ENCODE measurements at places on chromosomes 16 and 17.

DNA sequence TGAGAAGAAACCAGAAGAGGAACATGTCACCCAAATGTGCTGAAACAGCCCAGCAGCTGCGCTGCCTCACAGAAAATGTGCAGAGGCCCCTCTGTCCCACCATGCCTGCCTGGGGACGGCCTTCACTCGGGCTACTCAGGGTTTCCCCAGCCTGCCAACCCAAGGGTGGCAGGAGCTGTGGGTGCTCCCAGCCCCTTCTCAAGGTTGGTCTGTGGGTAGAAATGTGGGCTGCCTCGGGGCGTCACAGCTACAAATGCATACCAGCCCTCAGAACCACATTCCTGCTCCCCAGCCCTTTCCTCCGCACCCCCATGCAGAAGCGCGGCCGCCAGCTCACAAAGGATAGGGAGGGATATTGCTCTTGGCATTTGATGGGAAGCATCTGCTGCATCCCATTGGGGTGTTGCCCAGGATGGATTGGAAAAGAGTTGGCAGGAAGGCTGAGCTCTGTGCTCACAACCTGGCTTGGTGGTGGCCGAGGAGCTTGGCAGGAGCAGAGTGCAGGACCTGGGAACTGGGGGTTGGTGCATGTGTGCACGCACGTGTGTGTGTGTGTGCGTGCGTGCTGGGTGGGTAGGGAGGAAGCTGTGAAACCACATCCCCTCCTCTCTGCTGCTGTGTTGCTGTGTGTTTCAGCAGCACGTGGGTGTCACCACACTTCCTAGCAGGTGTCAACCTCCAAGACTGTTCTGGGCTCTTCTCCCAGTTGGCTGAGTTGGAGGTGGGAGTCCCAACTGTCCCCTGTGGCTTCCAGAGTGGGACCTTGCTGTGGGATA lies 304.4 kb downstream of the SEC14L1 start:
- peak; percentile 84 for DNase-seq

DNA sequence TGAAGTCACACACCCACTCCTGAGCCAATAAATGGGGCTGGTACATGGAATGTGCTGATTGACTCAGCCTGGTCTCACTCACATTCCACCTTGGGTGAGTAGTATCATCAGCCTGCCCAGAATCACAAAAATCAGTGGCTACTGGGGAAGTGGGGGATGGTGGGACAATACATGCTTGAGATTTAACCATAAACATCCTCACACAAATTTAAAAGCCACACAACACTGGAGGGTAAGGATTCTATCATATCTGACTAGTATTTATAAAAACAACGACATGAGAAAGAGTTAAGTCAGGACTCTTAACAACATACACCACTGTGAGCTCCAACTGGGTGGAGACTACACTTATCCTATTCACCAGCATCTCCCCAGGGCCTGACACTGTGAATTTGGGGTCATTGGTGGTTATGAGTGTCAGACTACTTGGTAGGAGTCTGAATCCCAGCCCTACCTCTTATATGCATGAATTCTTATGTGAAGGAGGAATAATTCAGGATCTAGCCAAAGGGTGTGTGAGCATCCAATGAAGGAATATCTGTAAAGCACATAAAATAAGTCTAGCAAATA lies 26.0 kb upstream of the IRX6 start:
- DNase-seq, result no peak

GRCh38 chr16:51638339-51639135 lies 487.5 kb upstream of the SALL1 start:
- no peak for DNase-seq

- no peak for DNase-seq
Observed at GRCh38 chr17:39777534-39778365, 40.0 kb downstream of the GRB7 start.

GRCh38 chr17:39205112-39205526 lies 5.0 kb downstream of the RPL19 start:
- no peak for DNase-seq

GRCh38 chr17:59219992-59220327 lies 351 bp upstream of the GDPD1 start:
- no peak for DNase-seq

- DNase-seq, result peak; percentile 61
Observed at GRCh38 chr17:75848523-75849278, 4.5 kb upstream of the UNC13D start.

DNA sequence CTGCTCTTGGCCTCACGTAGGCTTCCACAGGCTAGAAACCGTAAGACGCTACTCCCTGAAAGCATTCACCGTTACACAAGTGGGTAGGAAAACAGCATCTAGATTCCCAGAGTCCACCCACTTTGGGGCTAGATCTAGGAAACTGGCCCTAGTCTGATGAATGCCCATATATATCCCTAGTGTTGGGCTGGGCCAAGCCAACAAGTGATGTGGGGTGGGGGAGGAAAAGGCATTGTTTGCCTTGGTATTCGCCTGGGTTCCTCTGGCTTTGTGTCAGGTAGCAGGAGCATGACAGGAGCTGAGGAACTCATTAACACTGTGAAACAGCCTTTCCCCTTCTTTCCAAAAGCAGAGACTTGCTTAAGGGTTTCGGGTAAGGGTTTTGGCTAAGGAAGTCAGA lies 112.4 kb downstream of the SMG6 start:
- no peak for DNase-seq

- no peak for DNase-seq
Observed at GRCh38 chr17:68134046-68134637, 98.6 kb downstream of the KPNA2 start.

GRCh38 chr16:66858740-66859396 lies 14.7 kb downstream of the CA7 start:
- no peak for DNase-seq

DNA sequence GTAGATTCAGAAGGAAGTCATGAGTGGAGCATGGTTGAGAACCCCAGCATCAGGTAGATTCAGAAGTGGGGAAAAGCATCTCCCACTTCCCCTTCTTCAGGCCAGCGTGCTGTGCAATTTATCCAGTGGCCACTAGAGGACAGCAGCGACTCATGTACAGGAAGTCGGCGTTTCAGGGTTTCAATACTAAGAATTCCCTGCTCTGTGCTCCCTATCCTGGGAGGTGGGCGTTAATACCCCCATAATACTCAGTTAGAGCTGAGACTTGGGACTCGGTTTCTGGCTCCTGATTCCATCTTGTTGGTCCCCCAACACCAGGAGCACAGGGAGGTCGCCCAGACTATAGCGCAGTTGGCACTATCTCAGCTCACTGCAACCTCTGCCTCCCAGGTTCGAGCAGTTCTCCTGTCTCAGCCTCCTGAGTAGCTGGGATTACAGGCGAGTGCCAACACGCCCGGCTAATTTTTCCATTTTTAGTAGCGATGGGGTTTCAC lies 75.3 kb upstream of the AMZ2 start:
- peak; percentile 47 for DNase-seq

GRCh38 chr16:87203060-87203656 lies 114.0 kb downstream of the C16orf95 start:
- DNase-seq, result peak; percentile 53

GRCh38 chr17:10681866-10682446 lies 15.4 kb downstream of the SCO1 start:
- no peak for DNase-seq

DNA sequence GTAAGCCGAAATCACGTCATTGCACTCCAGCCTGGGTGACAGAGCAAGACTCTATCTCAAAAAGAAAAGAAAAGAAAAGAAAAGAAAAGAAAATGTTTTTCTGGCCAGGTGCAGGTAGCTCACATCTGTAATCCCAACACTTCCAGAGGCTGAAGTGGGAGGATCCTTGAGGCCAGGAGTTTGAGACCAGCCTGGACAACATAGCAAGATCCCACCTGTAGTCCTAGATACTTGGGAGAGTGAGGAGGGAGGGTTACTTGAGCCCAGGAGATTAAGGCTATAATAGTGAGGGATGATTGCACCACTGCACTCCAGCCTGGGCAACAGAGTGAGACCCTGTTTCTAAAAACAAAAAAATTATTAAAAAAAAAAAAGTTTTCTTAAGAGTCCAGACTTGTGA lies 2.5 kb upstream of the ATP5MC1 start:
- DNase-seq, result no peak

DNA sequence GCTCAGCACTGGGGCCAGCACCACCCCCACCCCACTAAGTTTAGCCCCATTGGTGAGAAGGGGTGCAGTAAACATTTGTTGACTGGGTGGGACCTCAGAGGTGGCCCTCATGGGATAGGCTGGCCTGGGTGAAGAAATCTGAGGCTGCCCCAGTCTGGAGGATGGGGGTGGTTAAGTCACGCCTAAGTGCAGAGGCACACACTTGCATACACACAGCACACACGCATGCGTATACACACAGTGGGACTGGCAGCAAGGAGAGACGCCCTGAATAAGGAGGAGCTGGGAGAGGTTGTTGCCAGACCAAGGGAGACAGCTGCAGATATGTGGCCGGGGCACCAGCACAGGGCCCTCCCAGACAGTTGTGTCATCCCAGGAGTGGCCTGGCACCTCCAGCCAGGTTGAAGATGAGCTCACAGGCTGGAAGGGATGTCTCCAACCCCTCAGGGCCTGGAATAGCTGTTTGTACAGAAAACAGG lies 3.0 kb upstream of the BCAR1 start:
- DNase-seq, result no peak

GRCh38 chr16:49620158-49620868 lies 235.6 kb downstream of the ZNF423 start:
- DNase-seq, result no peak

GRCh38 chr16:18948372-18949020 lies 22.3 kb upstream of the SMG1 start:
- DNase-seq, result no peak

- DNase-seq, result peak; percentile 8
Observed at GRCh38 chr17:3385869-3386816, at the start of gene OR3A2. TSS of gene OR3A2 (minus strand) at chr17:3386308.

DNA sequence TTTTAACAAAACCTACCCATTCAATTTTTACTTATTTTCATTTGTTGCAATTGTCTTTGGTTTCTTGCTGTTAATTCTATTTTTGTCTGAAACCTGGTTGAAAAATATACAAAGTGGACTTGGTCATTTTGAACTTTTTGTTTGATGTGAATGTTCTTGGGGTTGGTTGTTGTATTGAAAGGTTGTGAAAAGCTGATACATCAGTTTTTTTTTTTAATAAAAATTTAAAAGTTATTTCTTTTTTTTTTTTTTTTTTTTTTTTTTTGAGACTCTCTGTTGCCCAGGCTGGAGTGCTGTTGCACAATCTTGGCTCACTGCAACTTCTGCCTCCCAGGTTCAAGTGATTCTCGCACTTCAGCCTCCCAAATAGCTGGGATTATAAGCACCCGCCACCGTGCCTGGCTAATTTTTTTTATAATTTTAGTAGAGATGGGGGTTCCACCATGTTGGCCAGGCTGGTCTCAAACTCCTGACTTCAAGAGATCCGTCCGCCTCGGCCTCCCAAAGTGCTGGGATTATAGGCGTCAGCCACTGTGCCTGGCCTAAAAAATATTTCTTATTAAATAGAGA lies 28.9 kb downstream of the WIPF2 start:
- DNase-seq, result no peak

GRCh38 chr17:74516561-74517328 lies 14.5 kb downstream of the CD300LB start:
- no peak for DNase-seq

- DNase-seq, result no peak
Observed at GRCh38 chr16:84237994-84238750, 1.6 kb downstream of the KCNG4 start.

- peak; percentile 45 for DNase-seq
Observed at GRCh38 chr16:964356-965035, 6.3 kb downstream of the LMF1 start.

GRCh38 chr17:19727501-19728078 lies 11.2 kb upstream of the SLC47A2 start:
- no peak for DNase-seq

- no peak for DNase-seq
Observed at GRCh38 chr17:66407864-66408263, 105.5 kb downstream of the PRKCA start.

DNA sequence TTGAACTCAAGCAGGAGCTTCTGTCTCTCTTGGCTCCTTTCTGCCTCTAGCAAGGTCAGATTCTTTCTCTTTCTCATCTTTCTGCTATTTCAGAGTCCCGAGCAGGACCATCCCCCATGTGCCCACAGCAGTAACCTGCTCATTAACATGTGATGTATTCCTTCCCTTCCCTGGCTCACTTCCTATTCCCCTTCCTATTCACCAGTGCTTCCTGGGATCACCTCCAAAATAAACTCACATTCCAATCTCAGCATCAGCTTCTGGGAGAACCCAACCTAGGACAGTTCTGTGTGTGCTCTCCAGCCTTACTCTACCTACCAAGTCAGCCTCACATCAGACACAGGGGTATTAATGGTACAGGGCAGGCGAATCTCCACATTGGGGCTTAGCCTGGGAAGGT lies 546.4 kb upstream of the SALL1 start:
- DNase-seq, result no peak

GRCh38 chr17:75315541-75316243 lies 26.5 kb upstream of the SLC25A19 start:
- DNase-seq, result no peak

DNA sequence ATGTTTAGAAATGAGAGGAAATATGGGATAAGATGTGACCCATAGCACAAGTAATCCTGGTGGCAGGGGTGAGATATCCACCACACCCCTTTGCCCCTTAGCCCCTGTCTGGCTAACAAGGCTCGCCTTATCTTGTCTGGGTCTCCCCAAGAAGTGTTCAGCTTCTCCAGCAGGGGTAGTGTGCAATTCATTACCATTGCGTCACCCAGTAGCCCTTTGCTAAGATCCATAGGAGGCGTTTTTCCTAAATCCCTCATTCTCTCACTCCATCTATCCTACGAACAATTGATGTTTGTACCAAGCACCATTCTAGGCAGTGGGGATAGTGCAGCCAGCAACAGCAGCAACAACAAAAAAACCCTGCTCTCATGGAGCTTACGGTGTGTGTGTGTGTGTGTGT lies 30.8 kb downstream of the CCDC42 start:
- no peak for DNase-seq

DNA sequence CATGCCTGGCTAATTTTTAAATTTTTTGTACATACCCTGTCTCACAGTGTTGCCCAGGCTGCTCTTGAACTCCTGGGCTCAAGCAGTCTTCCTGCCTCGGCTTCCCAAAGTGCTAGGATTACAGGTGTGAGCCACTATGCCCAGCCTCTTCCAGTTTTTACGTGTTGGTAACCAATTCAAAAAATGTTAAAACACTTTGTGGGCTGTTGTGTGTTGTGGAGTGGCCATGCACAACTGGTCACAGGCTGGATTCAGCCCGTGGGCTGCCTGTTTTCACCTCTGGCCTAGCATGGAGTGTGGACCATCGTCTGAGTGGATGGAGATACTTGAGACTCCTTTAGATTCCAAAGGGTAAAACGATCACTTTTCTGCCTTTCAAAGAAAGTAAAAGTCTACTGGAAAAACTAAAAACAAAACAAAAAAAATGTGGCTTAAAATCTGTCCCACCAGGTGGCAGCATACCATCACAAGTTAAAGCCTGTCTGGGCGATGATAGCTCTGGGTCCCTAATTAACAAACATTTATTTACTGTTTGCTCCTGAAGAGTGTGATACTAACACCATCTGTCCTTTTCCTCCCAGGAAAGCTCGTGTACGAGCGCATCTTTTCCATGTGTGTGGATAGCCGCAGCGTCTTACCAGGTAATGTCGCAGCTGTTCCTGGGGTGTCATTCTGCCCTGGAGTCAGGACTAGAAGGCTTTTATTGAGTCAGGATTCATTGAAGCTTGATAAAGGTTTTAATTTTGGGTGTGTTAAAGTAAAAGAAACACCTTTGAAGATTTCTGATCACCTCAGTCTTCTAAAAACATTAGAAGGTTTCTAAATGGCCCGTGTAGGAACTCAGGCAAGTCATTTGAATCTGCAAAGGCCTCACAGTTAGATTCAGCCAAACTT lies 45.8 kb downstream of the VPS35L start:
- DNase-seq, result no peak

Data from T-helper 2 cell treated with Interferon-gamma antibody and Interleukin-4, amounts not matched to agents 5 μg/mL and 100 μg/mL, for 36 hours (primary cell).